ENCODE measurements at places on chromosomes 1 and 21. TPM values are rescaled to one million over a fixed set of nuclear protein-coding genes. Genes with fewer than 3 reads are reported as not detected.
A peak's percentile ranks its signal among the peaks of the same experiment; 100 is the strongest.

- DNase-seq, result peak; percentile 13
Observed at GRCh38 chr1:169427081-169427641, at the start of gene CCDC181. Gene CCDC181 (minus strand): TSS chr1:169427474. CDS start chr1:169424927, 2,547 bp downstream.

DNA sequence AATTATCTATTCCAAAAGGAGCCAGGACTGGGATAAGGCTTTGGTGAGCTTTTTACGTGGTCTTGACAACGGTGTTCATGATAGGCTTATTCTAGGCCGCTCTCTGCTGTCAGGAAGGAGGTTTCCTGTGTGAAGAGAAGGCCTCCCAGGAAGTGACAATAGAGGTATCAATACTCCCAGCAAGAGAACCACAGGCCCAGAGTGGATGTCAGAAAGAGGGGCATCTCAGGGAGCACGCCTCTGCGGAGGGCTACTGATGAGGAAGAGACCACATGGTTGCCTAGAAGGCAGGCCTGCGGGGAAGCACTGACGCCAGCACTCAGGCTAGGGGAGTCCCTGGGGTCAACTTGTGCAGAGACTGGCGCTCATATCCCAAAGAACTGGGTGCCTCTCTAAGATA lies 60.4 kb downstream of the ITPKB start:
- no peak for DNase-seq

DNA sequence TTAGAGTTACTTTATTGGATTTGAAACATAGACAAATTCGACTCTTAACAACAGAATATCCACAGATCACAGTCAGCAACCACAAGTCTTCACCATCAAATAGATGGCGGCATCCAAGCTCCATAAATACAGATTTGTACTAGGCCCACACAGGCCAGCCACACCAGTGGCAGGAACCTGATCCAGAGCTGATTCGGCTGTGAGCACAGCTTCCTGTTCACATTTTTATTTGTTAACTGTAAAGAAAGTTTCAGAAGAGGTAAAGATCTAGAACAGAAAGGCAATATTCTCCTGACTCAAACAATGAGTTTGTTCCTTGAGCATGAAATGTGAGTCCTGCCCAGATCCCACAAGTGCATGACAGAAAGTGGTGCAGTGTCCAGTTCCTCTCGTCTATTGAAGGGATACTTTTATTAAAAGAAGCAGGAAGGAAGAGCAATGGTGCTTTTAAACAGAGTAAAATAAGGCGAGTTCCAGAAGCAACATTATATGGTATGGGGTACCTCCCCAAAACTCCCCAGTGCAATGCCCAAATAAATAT lies 205.8 kb downstream of the SLC45A1 start:
- no peak for DNase-seq

GRCh38 chr1:3777078-3777547 lies 4.6 kb downstream of the SMIM1 start:
- peak; percentile 46 for DNase-seq

GRCh38 chr1:70090141-70090540 lies 115.2 kb downstream of the LRRC40 start:
- no peak for DNase-seq

- peak; percentile 19 for DNase-seq
Observed at GRCh38 chr1:244789731-244790130, 45.7 kb upstream of the COX20 start.

DNA sequence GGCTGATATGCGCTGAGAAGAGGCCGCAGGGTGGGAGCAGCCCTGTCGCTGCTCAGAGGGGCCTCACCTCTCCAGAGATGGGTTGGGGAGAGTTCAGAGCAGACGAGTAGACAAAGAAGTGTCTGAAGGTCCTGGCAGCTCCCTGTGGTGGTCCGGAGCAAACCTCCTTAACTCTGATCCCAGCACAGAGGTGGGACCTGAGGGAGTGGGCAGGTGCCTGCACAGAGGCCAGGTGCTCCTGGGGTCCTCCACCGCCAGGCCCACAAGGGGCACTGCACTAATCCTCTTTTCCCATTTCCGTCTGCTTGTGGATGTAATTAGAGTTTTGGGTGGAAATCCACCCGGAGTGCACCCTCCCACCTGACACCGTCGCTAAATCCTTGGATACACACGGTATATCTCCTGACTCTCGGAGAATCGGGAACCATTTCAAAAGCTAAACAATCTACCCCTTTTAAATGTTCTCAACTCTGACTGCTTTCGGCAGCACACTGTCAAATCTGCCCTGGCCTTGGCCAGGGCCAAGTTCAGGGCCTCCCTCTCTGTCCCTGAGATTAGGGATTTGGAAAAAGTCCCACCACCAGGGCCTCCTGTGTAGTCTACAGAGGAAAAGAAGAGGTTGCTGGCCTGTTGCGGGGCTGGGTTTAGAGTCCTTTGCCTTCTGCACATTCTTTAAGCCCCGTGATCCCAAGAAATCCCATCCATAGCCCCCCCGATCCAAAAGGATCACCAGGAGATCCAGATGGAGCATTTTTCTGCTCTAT lies 22.4 kb downstream of the CASZ1 start:
- DNase-seq, result no peak

DNA sequence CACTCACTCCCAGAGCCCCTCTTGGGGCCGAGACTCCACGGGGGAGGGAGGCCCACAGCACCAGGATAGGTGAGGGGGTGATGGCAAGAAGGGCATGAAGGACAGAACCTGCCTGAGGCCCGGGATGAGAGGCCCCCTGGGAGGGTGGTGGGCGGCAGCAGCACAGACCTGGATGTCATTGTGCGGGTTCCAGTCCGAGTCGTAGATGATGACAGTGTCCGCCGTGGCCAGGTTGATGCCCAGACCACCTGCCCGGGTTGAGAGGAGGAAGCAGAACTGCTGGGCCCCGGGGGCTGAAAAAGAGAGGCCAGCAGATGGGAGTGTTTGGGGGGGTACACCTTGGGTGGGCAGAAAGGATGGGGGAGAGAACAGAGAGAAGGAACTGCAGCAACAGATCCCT lies 50.1 kb downstream of the CHD5 start:
- DNase-seq, result no peak

DNA sequence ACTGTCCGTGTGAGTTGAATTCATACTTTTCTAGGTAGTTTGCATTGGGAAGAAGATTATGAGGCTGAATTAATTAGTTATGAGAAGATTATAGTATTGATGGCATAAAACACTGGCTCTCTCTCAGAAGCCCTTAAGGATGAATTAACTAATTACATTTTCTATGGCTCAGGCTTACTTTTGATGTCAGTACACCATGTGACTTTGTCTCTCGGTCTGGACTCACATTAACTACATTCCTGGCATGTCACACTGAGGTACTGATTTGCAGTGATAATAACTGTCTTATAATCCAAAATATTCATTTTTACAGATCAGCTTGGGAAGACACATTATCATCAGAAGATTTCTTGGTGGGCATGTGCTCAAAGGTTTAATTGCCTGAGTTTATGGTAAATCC lies 362.2 kb downstream of the ZP4 start:
- DNase-seq, result no peak

DNA sequence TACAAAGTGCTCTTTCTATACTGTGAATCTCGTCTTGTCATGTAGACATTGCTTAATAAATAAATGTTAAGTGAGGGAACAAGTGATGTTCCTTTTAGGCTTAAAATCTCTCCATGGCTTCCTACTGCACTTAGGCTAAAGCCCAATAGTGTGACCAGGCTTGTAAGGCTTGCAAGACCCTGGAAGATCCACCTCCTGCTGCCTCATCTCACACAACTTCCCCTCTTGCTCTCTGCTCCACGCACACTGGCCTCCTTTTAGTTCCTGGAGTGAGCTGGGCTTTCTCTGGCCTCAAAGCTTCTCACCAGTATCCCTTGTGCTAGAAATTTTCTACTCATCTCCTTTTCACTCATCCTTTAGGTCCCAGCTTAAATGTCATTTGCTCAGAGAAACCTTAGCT lies 41.5 kb upstream of the DIPK1A start:
- DNase-seq, result no peak

GRCh38 chr1:234918961-234919761 lies 209.5 kb downstream of the TOMM20 start:
- DNase-seq, result no peak

DNA sequence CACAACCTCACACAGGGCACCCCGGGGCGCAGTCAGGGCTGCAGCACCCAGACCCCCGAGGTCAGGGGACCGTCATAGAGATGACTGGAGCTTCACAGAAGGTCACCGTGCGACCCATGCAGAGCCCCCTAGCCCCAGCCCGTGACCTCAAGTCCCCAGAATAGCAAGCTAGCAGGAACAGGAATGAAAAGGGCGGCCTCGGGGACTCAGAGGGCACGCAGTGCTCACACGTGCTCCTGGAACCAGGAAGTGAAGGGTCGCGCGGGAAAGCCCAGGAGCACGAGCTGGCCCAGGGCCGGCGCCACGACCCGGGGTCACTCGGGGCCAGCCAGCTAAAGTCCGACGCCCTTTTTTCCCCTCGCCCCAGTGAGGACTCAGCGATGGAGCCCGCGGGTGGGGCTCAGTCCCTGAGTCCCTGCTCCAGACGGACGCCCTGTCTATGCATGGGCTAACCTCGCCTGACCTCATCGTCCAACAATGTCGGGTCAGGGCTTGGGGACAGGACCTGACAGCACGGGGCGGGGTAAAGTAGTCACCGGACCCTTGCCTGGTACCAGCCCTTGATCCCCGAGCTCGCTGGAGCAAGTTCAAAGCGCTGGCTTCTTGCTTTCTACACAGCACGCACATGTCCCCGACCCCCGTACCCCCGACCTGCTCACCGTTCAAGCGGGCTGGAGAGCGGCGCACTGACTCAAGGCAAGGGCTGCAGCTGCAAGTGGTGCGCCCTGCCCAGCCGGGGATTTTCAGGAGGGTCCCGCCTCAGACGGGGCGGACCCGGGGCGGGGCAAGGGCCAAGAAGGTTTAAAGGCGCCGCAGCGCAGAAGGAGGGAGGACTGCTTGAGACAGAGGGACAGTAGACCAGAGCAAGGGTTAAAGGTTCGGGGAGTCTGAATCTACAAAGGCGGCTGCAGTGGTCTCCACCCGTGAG lies at the start of gene TAGLN2:
TSS of gene TAGLN2 (minus strand) at position 717 of the 928 bp plus-strand sequence. CDS start 4,998 bp downstream, outside the sequence.
- DNase-seq, result peak; percentile 100

GRCh38 chr1:224671076-224671475 lies 55.0 kb downstream of the CNIH3 start:
- DNase-seq, result no peak

GRCh38 chr1:210234329-210234757 lies 1.7 kb downstream of the SERTAD4 start:
- DNase-seq, result no peak

DNA sequence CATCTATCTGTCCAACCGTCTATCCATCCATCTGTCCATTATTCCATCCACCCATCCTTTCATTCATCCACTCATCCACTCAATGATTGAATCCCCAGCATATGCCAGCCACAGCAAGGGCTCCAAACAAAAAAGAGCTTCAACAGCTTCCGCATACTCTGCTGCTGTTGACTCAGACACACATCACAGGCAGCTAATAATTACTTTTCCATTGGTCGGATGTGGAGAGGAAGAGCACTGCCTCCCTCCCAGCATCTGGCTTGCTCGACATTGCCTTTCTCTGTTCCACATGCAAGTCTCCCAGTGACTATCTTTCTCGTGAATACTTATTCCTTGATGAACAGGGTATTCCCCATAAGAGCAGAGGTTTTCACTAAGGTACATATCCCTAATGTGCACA lies 176.5 kb downstream of the HIVEP3 start:
- DNase-seq, result peak; percentile 92

GRCh38 chr1:206606867-206607266 lies 5.4 kb downstream of the EIF2D start:
- no peak for DNase-seq

GRCh38 chr1:17059391-17060305 lies 5.8 kb upstream of the SDHB start:
- DNase-seq, result peak; percentile 87

- DNase-seq, result no peak
Observed at GRCh38 chr21:29168891-29169315, 38.5 kb downstream of the MAP3K7CL start.

DNA sequence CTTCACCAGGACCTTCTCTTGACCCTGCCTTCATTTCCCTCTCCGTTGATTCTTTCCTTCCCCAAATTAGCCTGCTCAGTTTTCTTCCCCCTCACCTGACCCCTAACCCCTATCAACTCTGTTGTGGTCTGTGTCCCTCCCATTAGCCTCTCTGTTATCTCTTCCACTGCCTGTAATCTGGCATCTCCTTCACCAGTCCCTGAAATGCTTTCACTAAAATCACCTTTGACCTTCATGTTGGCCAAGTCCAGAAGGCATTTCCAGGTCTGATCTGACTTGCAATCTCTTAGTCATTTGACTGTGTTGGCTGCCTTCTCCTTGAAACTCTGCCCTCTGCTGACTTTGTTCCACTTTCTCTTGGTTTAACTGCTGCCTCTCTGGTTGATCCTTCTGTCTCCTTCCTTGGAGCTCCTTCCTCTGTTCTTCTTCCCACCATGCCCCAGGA lies 28.2 kb downstream of the ATP8B2 start:
- no peak for DNase-seq

DNA sequence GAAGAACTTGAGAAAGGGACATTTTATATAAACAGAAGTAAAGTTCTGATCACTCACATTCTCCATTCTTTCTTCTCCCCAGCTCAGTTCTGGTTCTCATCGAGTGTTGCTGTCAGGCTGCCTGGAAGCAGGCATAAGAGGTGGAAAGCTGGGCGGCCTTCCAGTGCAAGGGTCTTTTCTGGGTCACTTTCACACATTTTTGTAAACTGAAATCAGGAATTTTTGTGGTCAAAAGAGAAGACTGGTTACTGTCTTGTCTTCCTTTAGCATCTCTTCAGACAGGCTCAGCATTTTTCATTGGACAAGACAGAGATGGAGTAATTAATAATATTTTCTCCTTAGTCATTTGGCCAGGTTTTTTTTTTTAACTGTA lies 93.7 kb downstream of the CTH start:
- DNase-seq, result no peak

The TOE1 gene
- 8.5 TPM for total RNA-seq

The RNF11 gene
- total RNA-seq, result 199 TPM

The ITGB2 gene
- 15.2 TPM for total RNA-seq

The CRYAA gene
- total RNA-seq, result not detected

Measured in osteoblast (primary cell).